ENCODE measurements at places on chromosomes 13 and 19.

DNA sequence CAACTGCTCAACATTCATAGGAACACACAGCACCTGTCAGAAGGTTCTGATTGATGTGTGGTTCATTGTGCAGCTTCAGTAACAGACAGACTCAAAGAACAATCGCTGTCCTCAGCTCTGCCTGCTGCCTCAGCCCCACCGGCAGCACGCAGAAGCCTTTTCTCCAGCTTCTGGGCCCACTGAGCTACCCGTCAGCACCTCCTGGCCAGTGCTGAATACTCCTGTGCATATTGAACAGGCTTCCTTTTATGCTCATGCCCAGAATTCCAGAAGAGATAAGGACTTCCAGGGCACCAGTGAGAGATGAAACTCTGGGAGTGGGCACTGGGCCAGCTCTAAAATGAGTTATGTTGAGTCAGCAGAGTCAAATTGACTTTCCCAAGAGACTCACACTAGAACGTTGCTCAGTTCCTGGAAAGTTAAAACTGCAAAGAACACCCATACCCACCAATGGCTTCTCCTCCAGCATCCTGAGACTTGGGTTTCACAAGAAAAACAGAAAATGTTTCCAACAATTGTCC, 119.3 kb downstream of the COL4A1 start:
- peak; percentile 75 for DNase-seq

DNA sequence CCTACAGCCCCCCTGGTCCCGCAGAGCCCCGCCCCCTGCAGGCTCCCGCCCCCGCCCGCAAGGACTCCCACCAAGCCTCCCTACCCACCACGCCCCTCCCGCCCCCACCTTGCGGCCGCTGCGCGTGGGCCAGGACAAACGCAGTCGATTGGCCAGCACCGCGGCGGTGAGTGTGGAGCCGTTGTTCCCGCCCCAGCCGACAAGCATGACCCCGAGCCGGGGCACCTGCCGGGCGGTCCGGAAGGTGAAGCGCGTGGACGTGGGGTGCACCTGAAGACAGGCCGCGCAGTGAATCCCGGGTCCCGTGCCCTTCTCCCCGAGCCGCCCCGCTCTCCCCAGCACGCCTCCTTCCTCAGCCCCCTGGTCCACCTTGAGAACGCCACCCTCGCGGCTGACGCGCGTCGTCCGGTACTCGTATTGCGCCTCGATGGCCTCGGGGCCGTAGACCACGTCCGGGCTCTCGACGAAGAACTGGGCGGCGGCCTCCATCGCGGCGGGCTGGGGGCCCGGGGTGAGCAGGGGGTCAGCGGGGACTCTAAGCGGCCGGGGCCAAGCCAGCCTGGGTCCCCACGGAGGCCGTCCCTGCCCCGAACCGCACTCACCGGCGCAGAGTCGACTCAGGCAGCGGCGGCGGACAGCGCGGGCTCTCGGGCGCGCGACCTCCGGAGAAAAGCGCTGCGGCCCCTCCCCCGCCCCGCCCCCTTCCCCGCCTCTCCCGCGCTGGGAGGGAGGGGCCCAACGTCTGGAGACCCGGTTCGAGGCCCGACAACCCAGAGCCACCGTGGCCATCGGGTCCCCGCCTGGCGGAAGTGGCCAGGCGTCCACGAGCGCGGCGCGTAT, at the start of gene ISYNA1:
Gene ISYNA1, minus strand, starts transcription at position 643 of the 840 bp plus-strand sequence. Its CDS starts 154 bp downstream, at position 489.
- DNase-seq = peak; percentile 49

DNA sequence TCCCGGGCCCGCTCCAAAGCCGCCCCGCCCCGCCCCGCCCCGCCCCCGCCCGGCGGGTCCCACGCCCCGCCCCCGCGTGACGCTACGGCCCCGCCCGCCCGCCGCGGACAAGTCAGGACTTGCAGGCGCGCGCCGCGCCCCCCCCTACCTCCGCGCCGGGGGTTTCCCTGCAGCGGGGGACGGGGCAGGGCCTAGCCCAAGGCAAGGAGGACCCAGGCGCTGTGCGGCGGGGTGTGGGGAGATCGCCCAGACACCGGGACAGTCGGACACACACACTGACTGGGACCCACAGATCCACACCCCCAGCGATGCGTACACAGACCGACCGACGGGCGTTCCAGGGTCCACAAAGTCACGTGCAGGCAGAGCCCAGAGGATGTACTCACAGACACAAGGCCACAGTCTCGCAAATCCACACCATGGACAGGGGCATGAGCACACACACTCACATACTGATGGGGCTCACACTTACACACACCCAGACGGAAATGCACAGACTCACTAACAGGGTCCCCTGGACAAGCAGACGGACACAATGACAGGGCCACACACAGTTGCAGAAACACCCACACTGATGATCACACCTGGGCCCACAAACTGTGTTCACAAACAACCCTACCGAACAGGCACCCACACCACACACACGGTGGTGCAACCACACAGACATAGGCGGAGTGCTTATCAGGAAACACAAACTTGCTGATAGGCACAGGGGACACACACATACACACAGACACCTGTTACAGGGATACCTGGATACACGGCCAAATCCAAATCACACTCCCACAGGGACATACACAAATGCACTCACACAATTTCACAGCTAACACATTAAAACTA, 436 bp upstream of the BBC3 start:
- peak; percentile 86 for DNase-seq

DNA sequence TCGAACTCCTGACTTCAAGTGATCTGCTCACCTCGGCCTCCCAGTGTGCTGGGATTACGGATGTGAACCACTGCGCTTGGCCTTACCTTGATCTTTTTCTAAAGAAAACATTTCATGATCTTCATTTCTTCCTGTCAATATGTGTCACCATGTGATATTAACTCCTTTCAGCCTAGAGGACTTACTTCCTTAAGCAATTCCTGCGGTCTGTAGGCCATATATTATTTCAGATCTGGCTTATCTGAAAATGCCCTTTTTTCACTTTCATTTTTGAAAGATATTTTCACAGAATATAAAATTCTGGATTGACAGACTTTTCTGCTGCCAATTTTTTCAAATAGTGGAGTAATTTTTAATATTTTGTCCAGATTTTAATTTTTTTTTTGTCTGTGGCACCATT, 2.0 kb upstream of the GPR32 start:
- no peak for DNase-seq

DNA sequence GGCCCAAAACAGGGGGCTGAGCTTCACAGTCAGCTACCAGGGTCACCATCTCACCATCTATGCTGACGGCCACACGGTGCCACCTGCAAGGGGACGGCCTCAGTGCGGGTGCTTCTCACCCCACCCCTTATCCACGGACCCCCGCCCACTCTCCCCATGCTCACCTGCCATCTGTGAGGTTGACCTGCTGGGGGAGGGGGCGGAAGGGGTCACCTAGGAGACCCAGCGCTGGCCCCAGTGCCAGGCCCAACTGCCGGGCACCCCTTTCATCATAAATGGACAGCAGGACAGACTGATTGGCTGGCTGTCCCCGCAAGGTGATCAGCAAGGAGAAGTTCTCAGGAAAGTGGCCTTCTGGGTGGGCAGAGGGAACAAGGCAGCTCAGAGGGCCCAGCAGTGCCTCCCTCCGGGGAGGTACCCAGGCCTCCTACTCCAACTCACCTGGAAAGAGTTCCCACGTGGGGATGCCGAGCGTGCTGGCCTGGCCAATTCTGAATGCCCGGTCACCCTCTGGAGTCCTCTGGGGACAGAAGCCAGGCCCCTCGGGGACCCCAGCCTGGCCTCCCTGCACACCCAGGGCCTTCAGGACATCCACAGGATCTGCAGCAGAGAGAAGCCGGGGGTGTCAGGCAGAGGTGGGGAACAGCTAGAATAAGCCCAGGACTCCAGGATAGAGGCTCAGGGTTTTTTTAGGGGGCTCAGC, 4.5 kb downstream of the COL5A3 start:
- DNase-seq = no peak

DNA sequence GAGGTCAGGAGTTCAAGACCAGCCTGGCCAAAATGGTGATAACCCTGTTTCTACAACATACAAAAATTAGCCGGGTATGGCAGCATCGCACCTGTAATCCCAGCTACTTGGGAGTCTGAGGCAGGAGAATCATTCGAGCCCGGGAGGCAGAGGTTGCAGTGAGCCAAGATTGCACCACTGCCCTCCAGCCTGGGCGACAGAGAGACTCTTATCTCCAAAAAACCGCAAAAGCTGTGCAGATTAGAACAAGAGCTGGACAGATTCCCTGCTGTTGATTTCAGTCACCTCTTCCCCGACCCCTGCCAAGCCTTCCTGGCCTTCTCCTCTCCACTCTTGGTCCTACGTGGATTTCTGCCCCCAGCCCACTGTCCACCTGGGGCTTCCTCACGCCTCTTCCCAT, 8.3 kb downstream of the CAMSAP3 start:
- no peak for DNase-seq

GRCh38 chr13:100646871-100647270, 27.7 kb downstream of the TMTC4 start:
- DNase-seq = no peak

- no peak for DNase-seq
Measured at GRCh38 chr13:21076253-21076652, 14.9 kb upstream of the LATS2 start.

GRCh38 chr19:56838909-56839651, 1.4 kb downstream of the PEG3 start:
- DNase-seq = peak; percentile 0

- peak; percentile 31 for DNase-seq
Measured at GRCh38 chr19:58196901-58197616, 14.2 kb downstream of the ZNF274 start.

DNA sequence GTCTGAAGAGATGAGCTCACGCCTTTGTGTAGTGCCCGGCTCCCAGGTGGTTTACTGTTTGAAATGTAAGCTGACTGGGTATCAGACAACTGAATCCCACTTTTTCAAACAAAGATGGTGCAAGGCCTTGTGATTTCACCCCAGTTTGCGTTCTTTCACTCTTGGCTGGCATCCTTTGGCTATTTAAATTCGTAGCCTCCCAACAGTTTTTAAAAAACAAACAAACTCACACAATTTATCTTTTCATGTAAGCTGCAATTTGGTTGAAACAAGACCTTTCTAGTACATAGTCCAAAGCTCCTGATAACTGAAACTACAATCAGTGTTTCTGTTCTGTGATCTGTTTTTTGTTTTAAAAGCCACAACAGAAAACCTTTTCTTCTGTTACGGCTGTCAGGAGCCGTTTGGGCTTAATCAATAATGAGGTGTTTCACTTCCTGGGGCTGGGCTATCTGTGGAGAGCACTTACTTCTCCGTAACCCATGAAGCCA, 65.1 kb upstream of the NPAS1 start:
- DNase-seq = no peak
